Osteoblast (primary cell): ENCODE measurements at places on chromosomes 3 and 15. TPM values are rescaled to one million over a fixed set of nuclear protein-coding genes. Genes with fewer than 3 reads are reported as not detected.

GRCh38 chr15:81026836-81027599 is 26.3 kb downstream of the TLNRD1 start:
- no peak for DNase-seq

GRCh38 chr3:39254806-39255449 is 24.9 kb downstream of the CX3CR1 start:
- DNase-seq: no peak

DNA sequence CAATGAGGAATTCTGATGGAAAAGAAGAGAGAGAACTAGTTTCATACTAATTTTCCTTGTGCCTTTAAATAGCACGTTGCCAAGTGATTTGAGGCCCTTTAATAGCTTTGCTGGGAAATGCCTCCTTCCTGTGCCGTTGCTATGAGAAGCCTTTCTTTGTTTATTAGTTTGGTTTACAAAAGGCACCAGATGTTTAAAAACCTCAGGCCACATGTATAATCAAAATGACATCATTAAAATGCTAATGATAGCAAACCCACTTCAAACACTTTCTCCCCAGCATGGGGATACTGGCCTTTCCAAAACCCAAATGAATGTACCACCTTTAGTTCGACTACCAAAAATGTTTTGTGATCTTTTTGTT is 50.0 kb upstream of the TBC1D23 start:
- DNase-seq: peak; percentile 69

DNA sequence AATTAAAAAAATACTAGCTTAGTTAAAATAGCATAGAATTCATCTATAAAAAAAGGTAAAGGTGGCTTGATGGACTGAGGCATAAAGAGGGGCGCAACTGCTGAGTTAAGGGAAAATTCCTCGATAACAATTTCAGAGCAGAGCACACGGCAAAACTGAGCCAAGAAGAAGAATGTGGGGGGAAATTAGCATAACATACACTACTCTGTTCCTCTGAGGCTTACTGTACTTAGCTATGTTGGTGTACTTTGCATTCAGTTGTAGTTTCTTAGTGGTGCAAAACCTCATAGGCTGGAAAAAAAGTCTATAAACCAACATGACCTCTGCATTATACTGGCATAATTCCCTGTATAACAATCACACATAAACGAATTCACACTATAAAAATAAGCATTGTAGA is 357.9 kb upstream of the LRRC3B start:
- no peak for DNase-seq

- no peak for DNase-seq
Measured at GRCh38 chr3:24201301-24201700, 256.2 kb downstream of the NR1D2 start.

The CEP19 gene
- total RNA-seq: 3.6 and 3.8 TPM in 2 replicates

The MYO5C gene
- total RNA-seq: under 0.01 TPM in 2 replicates
